Uterus (tissue), 4 donors: ENCODE measurements at places on chromosomes 1 and 21. TPM values are rescaled to one million over a fixed set of nuclear protein-coding genes. Genes with fewer than 3 reads are reported as not detected.

Gene GBP2
- total RNA-seq = 95.0 TPM

- peaks cover 6% of the 10 kb centered on the region for H3K27me3 ChIP-seq
- H3K36me3 ChIP-seq = no peaks in the 10 kb centered on the region
- no peak overlapping the region for H3K27ac ChIP-seq
- H3K4me3 ChIP-seq = no peak overlapping the region
- no peak for DNase-seq
Measured at GRCh38 chr1:2045468-2046173, 4.6 kb upstream of the PRKCZ start.

Gene THEM5
- total RNA-seq = not detected

DNA sequence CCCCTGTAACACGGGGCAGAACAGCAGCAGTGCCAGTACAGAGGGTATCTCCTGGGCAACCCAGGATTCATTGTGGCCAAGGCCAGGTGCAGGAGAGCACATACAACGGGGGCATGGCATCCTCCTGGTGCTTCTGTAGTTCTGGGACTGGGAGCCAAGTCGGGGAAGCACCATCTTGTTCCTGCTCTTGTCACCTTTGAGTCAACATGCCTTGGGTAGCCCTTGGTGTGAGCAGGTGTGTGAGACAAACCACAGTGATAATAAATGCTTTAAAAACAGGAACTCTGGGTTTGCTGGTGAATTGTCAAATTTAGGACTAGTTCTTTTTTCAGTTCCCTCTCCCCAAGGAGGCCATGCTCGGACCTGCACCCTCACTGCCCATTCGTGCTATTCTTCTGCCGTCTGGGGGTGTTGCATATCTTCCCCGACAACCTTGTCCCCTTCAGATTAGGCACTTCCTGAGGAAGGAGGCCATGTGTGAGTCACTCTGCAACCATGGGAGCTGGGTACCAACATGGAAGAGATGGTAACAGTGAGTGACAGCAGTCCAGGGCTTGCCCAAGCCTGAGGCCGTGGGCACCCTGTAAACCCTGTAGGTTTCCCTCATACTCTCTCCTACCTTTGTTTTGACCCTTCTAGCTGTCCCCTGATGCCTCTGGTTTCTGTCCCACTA, 150.2 kb downstream of the GRIK3 start:
- H3K4me1 ChIP-seq = no peaks in the 10 kb centered on the region
- H3K36me3 ChIP-seq = no peaks in the 10 kb centered on the region
- no peak overlapping the region for H3K27ac ChIP-seq
- DNase-seq = no peak
- H3K4me3 ChIP-seq = no peak overlapping the region

Gene BGLAP
- total RNA-seq = 0.90 TPM

GRCh38 chr1:15900662-15901279, 53.3 kb downstream of the SPEN start:
- no peak for DNase-seq
- H3K4me1 ChIP-seq = no peaks in the 10 kb centered on the region
- no peak overlapping the region for H3K27ac ChIP-seq
- H3K4me3 ChIP-seq = no peak overlapping the region
